ENCODE measurements at places on chromosomes 3 and 15. TPM values are rescaled to one million over a fixed set of nuclear protein-coding genes. Genes with fewer than 3 reads are reported as not detected.

The ANKRD63 gene
- total RNA-seq: not detected

The KCNMB2 gene
- total RNA-seq: not detected

The P2RY14 gene
- under 0.01 TPM for total RNA-seq

The TGM4 gene
- total RNA-seq: not detected

The CPLX3 gene
- total RNA-seq: not detected

The SAMMSON gene
- 0.28 TPM for total RNA-seq

The RAB8B gene
- 184 TPM for total RNA-seq

The CMTM8 gene
- total RNA-seq: 0.38 TPM

The CNTN3 gene
- 0.96 TPM for total RNA-seq

The ATP2C1 gene
- total RNA-seq: 196 TPM

The INSYN1 gene
- 1.5 TPM for total RNA-seq

The CDC25A gene
- total RNA-seq: 25.7 TPM

The KLF13 gene
- total RNA-seq: 18.6 TPM

The GOLGA6L7 gene
- total RNA-seq: not detected

The PARP16 gene
- 2.0 TPM for total RNA-seq

The IL12A gene
- 1.2 TPM for total RNA-seq

The ERICH6 gene
- total RNA-seq: under 0.01 TPM

The RHCG gene
- total RNA-seq: under 0.01 TPM

The CCDC39 gene
- not detected for total RNA-seq

All from regular cardiac myocyte (primary cell).